Cardiac septum (tissue), 1 donor: ENCODE measurements at places on chromosomes 7 and 10.

- no peak for DNase-seq
These were observed 5.6 kb downstream of the TRPV5 start for GRCh38 chr7:142927949-142928348.

- DNase-seq: no peak
These were observed 35.5 kb downstream of the IKZF1 start for GRCh38 chr7:50339990-50340500.

DNA sequence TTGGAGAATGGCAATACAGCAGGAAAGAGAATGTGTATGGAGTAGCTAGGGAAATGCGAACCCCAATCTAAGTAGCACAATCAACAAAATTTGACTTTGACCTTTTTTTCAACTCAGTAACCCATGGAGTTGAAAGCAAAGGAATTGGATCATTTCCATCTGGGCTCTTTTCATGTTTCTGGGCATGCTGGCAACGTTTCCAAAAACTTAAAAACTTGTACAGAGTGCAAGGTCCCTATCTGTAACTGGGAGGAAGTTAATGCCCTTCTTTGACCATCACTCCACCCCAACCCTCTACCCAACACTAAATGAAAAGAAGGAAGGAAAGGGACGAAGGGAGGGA lies 1.3 kb upstream of the HIBADH start:
- no peak for DNase-seq

DNA sequence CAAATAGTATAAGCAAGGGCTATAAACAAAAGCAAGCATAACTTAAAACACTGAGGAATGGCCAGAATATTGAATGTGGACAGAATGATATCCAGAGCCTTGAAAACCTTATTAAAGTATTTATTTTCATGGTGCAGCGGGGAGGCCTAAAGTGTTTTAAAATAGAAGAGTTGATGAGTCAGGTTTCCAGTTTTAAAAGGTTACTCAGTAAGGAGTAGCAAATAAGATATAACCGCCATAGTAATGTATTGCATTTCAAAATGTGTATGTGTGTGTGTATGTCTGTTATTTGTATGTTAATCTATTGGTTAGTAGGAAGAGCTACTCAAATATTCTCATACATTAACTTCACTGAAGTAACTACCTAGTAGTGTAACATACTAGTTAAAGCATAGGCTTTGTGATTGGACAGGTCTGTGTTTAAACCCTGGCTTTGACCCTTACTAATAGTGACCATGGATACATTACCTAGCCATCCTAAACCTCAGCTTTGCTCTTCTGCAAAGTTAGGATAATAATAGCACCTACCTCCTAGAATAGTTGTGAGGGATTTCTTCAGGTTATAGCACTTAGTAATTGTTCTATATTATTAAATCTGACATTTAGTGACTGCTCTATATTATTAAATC lies 16.9 kb downstream of the CUTC start:
- no peak for DNase-seq

- no peak for DNase-seq
These were observed 178.8 kb upstream of the BMPER start for GRCh38 chr7:33726582-33726981.
